ENCODE measurements at places on chromosomes 11 and 22. TPM values are rescaled to one million over a fixed set of nuclear protein-coding genes. Genes with fewer than 3 reads are reported as not detected.

The OR51E2 gene
- 0.76 TPM for polyA plus RNA-seq

DNA sequence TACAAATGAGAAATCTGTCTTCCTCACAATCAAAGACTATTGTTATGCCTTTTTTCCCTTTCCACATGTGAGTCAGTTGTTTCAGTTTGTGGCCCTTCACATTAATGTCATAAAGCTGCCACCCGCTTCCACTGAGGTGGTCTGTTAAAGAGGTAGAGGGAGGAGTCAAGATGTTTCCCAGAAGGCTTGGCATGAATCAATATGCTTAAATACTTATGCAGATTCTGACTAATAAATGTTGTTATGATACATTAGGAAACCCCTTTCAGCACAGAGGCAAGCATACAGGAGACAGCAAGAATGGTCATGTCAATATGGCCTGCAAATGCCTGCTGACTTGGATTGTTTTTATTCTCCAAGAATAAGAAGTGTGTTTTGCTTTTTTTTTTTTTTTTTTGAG is 6.5 kb downstream of the RTN3 start:
- no peak for DNase-seq

- no peak for DNase-seq
Observed at GRCh38 chr22:40874016-40874415, 12.1 kb upstream of the DNAJB7 start.

- DNase-seq, result no peak
Observed at GRCh38 chr22:40243891-40244290, 66.2 kb downstream of the TNRC6B start.

- no peak for DNase-seq
Observed at GRCh38 chr22:31776231-31776630, 22.4 kb downstream of the DEPDC5 start.

DNA sequence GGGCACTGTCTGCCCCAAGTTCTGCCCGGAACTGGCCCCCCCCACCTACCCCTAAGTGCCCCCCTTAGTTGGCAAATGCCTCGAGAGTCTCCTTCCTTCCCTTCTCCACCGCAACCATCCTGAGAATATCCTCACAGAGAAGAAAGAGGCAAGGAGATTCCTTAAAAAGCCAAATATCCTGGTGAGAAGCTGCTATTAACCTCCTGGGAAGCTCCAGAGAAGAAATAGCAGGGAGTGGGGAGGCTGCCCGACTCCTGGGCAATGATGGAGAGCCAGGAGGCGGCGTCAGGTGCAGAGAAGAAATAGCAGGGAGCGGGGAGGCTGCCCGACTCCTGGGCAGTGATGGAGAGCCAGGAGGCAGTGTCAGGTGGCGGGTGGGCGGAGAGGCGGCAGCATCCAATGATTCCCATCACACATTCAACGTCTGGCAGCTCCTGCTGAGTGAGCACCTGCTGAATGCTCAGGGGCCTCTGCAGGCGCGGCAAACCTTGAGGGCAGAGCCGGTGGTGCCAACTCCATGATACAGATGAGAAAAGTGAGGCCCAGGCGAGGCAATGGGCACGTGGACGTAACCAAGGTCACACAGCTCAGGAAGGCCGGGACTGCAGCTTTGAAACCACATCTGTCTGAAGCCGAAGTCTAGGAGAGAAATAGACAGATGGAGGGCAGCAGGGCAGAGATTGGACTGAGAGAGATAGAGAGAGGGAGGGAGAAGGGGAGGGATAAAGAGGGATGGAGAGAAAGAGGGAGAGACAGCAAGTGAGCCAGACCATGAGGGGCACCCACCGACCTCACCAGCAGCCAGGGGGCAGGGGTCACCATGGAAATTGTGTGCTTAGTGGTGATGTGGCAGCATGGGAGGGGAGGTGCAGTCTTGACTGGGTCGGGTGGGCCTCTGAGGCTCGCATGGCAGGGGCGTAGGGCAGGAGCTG is 58.3 kb downstream of the CYTH4 start:
- no peak for DNase-seq

GRCh38 chr22:27416511-27417420 is 384.8 kb downstream of the MN1 start:
- DNase-seq, result no peak

DNA sequence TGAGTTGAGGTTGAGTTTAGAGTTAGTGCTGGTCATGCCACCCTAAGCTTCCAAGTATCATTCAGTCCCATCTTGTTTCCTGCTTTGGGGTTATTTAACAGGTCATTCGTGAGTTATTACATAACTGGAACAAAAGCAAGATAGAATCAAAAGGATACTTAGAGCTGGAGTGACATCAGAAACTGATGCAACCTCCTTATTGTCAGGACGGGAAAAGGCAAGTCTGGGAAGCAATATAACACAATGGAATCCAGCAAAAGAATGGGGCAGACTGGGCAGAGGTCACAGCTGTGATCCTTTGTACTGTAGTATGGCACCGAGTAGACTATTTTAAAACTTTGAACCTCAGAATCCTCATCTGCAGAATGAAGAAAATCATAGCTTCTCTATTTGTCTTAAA is 4.4 kb upstream of the PRSS23 start:
- no peak for DNase-seq

GRCh38 chr11:69011624-69012091 is 1.4 kb downstream of the MRGPRF start:
- no peak for DNase-seq

The TESMIN gene
- 15.6 TPM for polyA plus RNA-seq

- no peak for DNase-seq
Observed at GRCh38 chr11:60118338-60118737, 29.9 kb downstream of the MS4A2 start.

The BRD1 gene
- 34.1 TPM for polyA plus RNA-seq

- DNase-seq, result no peak
Observed at GRCh38 chr22:39256186-39256552, 11.4 kb upstream of the PDGFB start.

DNA sequence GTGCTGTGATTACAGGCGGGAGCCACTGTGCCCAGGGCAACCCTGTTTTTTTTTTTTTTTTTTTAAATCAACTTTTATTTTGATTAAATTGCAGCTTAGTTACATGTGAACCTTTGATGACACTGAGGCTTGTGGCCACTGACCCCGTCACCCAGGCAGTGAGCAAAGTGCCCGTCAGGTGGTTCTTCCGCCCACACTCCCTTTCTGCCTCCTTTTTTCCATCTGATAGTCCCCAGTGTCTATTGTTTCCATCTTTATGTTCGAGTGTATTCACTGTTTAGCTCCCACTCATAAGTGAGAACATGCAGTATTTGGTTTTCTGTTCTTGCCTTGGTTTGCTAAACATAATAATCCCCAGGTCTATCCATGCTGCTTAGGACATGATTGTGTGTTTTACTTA is 110.9 kb upstream of the GRK3 start:
- no peak for DNase-seq

- no peak for DNase-seq
Observed at GRCh38 chr11:115455613-115456012, 48.6 kb downstream of the CADM1 start.

DNA sequence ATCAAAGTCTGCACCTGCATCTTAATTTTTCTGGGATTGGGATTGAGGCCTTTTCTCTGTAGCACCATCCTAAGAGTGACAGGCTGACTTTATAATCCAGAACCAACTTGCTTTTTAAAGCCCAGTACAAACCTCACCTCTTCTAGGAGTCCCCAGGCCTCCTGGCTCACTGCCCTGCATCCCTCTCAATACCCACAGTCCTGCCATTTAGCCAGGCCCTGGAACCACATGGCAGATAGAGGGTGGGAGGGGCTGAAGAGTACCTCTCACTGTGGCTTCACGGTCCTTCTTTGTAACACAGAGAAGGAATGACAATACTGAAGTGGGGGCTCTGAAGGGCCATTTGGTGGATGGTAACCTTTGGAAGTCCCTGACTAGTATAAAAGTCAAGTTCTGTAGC is 63.5 kb upstream of the PHOX2A start:
- DNase-seq, result no peak

The LRRN4CL gene
- polyA plus RNA-seq, result 1.3 TPM

The MPPED2 gene
- 18.8 TPM for polyA plus RNA-seq

DNA sequence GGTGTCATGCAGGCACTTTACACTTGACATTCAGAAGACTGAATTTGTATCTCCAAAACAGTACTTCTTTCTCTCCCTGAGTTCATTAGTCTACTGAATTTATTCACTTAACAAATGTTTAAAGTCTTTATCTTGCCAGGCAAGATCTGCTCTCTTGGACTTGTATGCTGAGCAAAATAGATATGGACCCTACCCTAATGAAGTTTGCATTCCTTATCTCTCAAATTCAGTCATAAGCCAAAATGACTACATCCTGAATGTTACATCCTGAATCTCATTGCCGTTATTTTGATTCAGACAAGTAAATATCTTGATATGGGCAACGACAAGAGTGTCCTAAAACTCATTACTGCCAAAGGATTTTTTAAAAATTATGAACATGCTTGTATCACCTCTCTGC is 29.7 kb downstream of the FAR1 start:
- DNase-seq, result no peak
